Hematopoietic multipotent progenitor cell treated with erythropoietin and hydrocortisone succinate and interleukin-3 and kit ligand, for 15 days (in vitro differentiated cells): ENCODE measurements at places on chromosomes 12 and 14.

- no peak for DNase-seq
Measured at GRCh38 chr12:94550964-94551363, 91.3 kb upstream of the CEP83 start.

GRCh38 chr14:92412912-92413311 lies 89.9 kb downstream of the SLC24A4 start:
- no peak for DNase-seq

GRCh38 chr14:79419571-79420327 lies 791.6 kb downstream of the DIO2 start:
- DNase-seq = no peak

DNA sequence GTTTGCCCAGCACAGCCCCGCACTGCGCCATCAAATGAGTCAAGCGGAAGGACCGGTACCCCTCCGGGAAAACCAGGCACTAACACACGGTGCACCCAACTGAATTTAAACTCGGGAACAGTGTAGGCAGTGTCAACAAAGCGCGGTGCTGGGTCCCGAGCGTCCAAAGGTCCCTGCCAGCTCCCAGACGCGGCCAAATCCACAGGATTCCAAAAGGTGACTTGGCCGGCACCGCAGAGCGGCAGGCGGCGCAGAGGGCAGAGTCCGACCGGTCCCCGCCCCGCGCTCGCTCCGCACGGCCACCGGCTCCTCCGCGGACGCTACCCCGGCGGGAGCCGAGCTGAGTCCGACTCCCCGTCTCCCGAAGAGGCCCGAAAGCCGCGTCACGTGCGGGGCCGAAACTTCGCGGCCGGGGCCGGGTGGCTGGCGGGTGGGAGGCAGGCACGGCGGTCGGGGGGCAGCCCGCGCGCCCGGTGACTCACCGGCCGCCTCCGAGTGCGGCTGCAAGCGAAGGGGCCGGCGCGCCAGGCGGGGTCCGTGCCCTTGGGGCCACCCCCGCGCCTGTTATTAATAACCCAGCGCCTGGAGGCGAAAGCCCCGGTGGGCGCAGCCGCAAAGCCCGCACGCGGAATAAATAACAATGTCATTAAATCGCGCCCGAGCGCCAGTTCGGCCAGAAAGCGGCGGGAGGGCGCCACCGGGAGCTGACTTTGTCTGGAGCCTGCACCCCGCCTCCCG lies 863 bp downstream of the DENND5B start:
- DNase-seq = no peak

- no peak for DNase-seq
Measured at GRCh38 chr14:76636602-76637001, 124.7 kb upstream of the VASH1 start.

- DNase-seq = no peak
Measured at GRCh38 chr12:51883998-51884675, 3.8 kb upstream of the ANKRD33 start.

- DNase-seq = no peak
Measured at GRCh38 chr12:128467882-128468281, 200.9 kb downstream of the TMEM132C start.

DNA sequence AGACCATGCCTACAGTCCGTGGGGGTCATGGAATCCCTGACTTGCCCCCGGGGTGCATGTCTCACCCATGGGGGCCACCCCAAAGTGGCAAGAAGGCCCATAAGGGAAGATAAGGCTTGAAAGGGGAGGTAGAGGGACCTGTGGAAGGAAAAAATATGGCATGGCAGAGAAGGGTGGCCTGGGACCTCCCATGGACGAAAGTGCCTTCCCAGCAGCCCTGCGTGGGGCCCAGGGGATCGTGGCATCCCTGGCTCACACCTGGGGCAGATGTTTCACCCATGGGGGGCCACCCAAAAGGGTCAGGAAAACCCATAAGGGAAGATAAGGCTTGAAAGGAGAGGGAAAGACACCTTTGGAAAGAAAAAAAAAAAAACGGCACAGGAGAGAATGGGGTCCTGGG lies 264.6 kb downstream of the ALG10 start:
- no peak for DNase-seq

GRCh38 chr14:91369628-91370445 lies 47.8 kb downstream of the CCDC88C start:
- peak; percentile 50 for DNase-seq

- DNase-seq = no peak
Measured at GRCh38 chr12:32863128-32863527, 33.4 kb downstream of the PKP2 start.

DNA sequence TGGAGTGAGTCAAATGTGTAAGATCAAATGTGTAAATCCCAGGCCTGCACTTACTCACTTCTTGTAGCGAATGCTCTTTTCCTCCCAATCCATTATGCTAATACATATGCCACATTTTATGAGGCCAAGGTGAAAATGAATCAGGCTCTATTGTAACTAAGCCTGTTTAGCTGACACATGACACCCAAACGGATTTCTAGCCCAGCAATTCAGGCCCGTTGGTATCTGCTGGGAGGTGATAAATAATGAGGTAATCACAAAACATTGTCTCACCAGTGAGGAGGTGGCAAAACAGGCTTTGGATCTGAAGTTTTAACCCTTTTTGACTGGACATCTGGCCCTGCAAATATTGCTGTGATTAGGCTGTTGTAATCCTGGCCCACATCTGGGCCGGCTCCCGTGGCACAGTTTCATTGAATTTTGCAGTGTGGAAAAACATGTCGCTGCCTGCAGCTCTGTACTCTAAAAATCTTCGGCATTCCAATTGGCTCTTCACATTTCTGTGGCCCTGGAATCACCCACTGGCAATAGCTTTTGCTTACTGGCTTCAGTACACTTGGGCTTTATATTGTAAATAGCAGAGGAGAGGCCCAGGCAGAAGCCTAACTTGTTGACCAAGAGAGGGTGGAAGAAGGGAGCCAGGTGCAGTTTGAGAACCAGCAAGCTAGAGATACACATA lies 106.1 kb downstream of the PAX9 start:
- no peak for DNase-seq

DNA sequence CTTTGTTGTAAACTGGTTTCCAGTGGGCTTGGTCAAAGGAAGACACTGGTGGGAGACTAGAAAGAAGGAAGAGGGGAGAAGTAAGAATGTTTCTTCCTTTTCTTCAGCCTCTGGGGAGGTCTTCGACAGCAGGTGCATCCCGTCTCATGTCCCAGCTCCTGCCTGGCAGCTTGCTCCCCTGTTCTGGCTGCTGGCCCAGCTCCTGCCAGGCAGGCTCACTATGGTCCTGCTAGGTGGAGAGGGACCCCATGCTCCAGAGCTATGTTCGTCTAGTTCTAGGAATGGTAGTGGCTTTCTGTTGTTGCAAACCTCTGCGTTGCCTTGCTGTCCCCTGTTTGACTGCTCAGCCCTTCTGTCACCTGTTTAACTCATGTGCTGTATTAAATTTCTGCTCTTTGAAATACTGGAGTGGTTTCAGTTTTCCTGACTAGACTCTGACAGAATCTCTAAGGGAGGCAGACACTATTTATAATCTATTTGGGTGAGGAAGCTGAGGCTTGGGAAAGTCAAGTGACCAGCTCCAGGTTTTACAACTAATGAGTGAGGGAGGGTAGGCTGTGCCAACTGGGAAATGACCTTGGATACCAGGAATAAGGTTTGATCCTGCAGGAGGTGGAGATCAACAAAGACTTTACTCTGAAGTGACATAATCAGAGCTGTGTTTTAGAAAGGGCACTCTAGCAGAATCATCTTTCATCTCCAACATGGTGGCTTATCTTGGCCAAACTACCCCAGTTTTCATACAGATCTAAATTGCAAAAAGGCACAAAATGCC lies 94.7 kb upstream of the DDHD1 start:
- DNase-seq = no peak

GRCh38 chr14:64649383-64649998 lies 54.7 kb upstream of the PLEKHG3 start:
- no peak for DNase-seq

- DNase-seq = no peak
Measured at GRCh38 chr12:130141901-130142683, 20.2 kb upstream of the FZD10 start.

DNA sequence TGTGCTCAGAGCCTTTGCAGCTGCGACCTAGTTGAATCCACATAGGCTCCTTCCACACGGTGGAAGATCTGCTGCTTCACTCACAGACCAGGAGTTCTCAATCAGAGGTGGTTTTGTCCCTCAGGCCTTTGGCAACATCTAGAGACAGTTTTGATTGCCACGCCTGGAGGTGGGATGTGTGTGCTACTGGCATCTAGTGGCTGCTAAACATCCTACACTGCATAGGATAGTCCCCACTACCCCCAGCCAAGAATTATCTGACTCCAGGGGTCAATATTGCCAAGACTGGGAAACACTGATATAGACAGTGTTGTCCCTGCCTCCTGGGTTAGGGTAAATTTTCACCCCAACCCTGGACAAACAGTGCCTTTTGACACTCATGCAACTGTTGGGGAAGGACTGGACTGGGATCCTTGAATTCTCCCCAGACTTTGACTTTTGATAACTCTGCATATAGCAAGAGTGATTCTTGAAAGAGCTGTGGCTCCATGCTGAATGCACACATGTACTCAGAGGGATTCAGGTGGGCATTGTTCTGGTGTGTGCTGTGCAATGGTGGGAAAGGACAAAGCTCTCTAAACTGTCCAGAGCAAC lies 39.8 kb downstream of the BAZ2A start:
- DNase-seq = no peak

GRCh38 chr12:122505419-122506051 lies 4.8 kb upstream of the ZCCHC8 start:
- DNase-seq = no peak

DNA sequence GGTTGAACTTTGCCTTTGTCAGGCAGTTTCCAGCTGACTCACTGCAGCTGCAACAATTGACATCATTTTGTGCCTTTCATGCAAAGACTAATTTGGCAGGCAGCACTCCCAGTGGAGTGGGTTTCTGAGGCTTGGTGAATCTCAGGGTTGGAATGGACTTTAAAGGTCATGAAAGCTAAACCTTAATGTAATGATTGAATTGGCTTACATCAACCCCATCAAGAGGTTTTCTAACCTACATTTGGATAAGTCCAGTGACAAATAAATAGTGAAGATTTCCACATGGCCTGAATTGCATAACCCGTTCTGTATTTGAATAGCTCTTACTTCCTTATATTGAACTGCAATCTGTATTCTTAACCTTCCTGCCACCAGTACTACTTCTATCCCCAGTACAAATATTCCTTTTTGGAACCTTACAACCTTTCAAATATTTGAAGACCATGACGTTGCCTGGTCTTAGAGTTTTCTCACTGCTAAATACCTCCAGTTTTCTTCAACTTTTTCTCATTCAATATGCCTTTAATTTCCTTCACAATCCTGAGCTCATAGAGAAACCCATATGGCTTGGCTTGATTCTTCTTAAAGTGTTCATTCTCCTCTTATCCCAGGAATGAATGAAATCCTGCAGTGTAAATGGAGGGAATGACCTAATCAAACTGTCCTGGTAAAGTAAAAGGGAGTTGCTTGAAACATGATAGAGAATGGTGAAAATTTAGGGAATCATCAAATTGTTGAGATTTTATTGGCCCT lies 168.1 kb upstream of the NOVA1 start:
- DNase-seq = no peak

- DNase-seq = no peak
Measured at GRCh38 chr12:116420227-116420880, 138.8 kb upstream of the MAP1LC3B2 start.

GRCh38 chr12:41073633-41074472 lies 114.3 kb upstream of the PDZRN4 start:
- DNase-seq = no peak

- DNase-seq = no peak
Measured at GRCh38 chr14:47675466-47676314, at the start of gene MDGA2. Gene MDGA2, minus strand, starts transcription at chr14:47675605.

DNA sequence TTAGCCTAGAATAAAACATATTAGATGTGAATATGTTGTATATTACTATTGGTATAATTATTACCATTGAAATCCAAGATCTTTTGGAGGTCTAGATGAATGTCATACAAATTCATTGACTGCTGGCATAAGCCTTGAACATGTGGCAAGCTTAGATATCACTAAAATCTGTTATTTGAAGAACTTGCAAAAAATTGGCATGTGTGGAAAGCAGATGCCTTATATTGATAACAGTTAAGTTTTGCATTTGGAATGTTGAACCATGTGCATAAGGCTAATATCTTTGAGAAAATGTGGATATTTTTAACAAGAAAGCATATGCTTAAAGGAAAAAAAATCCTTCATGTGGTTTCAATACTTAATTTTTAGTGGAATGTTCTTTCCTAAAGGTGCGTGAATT lies 203.6 kb upstream of the PRICKLE1 start:
- no peak for DNase-seq

GRCh38 chr14:31122098-31122611 lies 85.4 kb downstream of the HECTD1 start:
- no peak for DNase-seq

DNA sequence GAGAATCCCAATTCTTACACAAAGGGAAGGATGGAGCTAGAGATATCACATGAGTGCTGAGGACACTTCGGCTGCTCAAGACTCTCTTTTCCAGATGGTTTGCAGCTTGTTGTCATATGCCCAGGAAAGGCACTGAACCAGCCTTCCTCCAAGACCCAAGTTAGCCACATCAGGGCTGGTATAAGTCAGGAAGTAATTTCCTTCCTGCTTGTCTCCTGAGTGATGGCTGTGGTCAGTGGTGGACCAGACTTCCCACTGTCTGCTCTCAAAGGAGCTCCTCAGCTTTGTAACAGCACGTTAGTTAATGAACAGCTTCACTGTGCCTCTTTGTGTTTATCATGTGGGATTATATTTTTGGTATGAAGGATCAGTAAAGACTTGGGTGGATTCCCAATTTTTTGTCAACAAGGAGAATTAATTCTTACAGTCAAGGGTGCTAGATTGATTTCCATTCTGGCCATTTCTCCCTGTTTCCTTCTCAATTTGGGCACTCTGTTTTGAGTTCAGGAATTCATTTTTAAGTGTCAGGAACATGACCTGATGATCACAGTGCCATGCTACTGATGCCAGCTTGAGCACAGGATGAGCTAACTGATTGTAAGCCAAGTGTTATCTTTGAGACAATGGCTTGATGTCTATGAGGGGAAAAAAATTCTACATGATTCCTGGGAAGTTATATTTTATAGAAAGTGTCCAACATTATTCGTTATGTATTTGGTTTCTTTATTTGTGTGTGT lies 145.8 kb downstream of the GCH1 start:
- DNase-seq = no peak

- no peak for DNase-seq
Measured at GRCh38 chr12:22312336-22312735, 22.2 kb downstream of the ST8SIA1 start.

DNA sequence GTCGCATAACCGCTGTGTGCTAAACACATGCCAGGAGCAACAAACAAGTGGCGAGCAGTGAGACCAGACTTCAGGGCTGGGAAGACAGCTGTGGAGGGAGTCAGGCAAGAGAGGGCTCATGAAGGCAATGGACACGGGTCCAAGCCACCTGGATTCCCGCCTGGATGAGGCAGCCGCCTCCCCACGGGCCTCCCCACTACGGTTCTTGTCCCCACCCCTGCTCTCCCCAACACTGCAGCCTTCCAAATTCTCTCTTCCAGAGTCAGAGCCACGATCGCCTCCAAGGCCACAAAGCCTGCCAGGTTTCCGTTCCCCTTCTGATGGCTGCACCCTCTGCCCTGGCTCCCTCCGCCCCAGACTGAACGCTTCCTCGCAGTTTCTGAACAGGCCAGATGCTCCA lies 36.1 kb upstream of the PIWIL1 start:
- DNase-seq = no peak

- DNase-seq = no peak
Measured at GRCh38 chr12:99444859-99445316, 202.7 kb upstream of the GARIN6 start.

GRCh38 chr12:131720921-131721320 lies 10.0 kb downstream of the SFSWAP start:
- DNase-seq = no peak
